ENCODE measurements at places on chromosomes 7 and 10.

GRCh38 chr10:96708456-96708855, 11.9 kb downstream of the PIK3AP1 start:
- DNase-seq: no peak

- no peak for DNase-seq
Measured at GRCh38 chr10:114719311-114719710, 61.2 kb upstream of the ABLIM1 start.

GRCh38 chr10:19778996-19779395, 37.2 kb upstream of the PLXDC2 start:
- DNase-seq: no peak

GRCh38 chr7:133518718-133519117, 265.8 kb downstream of the EXOC4 start:
- no peak for DNase-seq

GRCh38 chr7:5237286-5237685, 45.5 kb upstream of the SLC29A4 start:
- DNase-seq: no peak

GRCh38 chr7:133371616-133372015, 118.7 kb downstream of the EXOC4 start:
- no peak for DNase-seq

DNA sequence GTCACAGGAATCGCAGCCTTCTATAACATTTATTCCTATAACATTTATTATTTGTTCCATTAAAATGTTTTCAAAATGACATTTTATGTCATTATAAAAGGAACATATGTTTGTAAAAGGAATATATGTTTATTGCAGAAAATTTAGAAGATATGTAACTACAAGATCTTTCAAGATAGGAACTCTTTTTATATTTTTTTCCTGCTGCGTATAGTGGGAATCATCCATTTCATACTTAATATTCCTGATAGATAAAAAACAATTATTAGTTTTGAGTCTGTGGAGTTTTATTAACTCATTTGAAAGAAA, 55.6 kb downstream of the CCNY start:
- no peak for DNase-seq

GRCh38 chr10:124646483-124647352, 97.5 kb downstream of the FAM53B start:
- no peak for DNase-seq

GRCh38 chr10:11906714-11907113, 83.6 kb downstream of the PROSER2 start:
- DNase-seq: no peak

DNA sequence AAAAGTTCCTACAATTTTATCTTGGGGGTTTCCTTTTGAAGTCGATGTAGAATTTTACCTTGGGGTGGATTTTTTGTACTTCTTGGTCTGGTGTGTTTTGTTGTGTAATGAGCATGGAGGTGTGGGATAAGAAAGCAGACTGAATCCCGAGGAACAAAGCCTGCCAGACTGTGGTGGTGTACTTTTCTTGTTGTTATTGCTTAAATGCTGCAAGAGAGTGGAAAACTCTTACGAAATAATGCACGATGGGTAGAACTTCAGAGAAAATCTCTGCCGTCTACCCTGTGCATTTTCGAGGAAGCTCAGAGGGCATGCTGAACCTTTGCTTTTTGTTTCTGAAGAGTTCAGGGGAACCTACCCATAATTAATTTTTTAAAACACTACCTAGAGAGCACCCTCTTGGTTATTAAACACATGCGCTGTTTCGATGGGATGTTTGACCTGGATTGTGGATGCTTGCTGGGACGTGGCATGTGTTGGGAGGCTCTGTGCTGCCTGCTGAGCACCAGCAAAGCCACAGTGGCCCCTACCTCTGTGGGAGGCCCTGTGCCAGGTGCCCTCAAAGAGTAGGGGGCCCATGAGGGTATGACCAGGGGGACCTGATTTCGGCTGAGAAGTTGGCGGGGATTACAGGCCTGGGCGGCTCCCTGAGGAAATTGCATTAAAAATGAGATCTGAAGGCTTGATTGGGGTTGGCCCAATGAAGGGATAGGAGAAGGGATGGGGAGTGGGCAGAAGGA, 94.1 kb downstream of the TCF7L2 start:
- DNase-seq: no peak

DNA sequence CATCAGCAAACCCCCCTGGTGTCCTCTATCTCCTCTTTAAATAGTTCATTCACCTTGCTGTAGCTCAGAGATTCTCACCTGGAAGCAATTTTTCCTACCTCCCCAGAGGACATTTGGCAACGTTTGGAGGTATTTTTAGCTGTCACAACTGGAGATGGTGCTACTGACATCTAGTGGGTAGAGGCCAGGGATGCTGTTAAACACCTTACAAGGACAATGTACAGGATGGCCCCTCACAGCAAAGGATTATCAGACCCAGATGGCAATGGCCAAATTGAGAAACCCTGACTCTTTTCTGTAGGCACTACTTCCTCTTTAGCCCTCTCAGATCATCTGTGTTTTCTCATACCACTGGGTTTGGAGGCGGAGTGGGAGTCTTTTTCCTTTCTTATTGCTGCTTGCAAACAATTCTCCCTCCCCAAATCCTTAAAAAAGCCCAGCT, 13.2 kb upstream of the TRA2A start:
- DNase-seq: no peak

DNA sequence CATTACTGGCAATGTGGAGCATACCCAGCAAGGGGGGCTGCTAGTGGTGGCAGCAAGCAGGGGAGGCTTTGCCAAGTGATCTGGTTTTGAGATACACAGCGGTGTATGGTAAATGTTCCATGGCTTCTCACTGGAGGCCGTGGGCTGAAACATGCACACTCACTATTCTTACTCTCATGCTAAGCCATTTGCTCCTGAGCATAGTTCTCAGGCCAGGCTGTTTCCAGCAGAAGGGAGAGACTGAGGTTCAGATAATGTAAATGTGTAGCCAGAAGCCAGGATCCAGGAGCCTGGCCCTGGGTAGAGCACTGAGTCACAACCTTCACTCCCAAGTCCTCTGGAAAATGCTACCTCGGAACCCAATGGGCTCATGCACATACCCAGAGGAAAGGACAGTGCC, 757.9 kb downstream of the GRID1 start:
- no peak for DNase-seq

- DNase-seq: no peak
Measured at GRCh38 chr7:37354656-37355131, 94.0 kb downstream of the ELMO1 start.

DNA sequence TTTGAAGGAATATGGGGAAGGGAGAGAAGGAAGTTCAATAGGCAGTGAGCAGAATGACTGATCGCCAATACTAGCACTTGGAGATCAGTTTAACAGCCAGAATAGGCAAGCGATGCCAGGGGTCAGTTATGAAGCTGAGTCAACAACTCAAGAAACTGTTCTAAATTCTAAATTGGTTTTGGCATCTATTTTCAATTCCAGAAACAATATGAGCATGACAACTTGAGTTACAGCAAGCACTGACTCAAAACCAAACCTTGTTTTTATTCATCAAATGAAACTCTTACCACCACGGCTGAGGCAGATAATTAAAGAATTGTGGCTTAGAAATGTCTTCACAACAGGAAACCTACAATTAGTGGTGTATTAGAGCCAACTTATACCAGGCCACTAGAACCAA, 180.5 kb upstream of the ASAH2 start:
- DNase-seq: peak; percentile 19

GRCh38 chr7:1124164-1124563, 35.8 kb downstream of the ZFAND2A start:
- no peak for DNase-seq

GRCh38 chr7:92255308-92255707, 9.5 kb downstream of the ANKIB1 start:
- no peak for DNase-seq

DNA sequence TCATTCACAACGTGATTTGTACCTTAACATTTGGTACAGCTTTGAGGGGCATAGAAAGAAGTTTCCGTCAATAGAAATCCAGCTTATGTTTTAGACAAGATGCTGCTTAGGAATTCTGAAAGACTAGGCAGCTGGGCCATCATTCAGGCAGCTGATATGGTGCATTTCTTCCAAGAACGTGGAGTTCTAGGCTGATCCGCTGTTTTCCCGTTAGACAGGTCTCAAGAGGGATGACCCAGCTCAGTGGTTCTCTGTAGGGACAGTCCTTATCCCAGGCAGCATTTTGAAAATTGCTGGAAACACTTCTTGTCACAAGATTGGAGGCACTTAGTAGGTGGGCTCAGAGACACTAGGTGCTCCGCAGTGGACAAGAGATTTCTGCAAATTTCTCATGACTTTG, 242.7 kb upstream of the FOXK1 start:
- no peak for DNase-seq

- no peak for DNase-seq
Measured at GRCh38 chr10:129965959-129966358, 1.9 kb upstream of the EBF3 start.

DNA sequence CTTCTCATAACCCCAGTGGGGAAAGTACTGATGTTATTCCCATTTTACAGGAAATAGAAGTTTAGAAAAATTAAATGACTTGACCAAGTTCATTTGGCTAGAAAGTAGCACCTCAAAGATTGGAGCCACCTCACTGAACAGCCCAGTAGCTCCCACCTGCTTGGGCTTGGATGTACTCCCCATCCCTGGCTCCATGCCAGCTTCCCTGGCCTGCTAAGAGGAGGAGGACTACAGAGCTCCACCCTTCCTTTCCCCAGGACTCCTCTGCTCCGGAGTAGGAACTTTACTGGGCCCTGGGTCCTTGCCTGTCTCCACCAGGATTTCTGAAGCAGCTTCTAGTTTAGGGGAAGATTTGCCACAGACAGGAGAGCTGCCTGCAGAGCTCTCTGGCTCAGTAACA, 3.1 kb downstream of the HPS6 start:
- DNase-seq: no peak

DNA sequence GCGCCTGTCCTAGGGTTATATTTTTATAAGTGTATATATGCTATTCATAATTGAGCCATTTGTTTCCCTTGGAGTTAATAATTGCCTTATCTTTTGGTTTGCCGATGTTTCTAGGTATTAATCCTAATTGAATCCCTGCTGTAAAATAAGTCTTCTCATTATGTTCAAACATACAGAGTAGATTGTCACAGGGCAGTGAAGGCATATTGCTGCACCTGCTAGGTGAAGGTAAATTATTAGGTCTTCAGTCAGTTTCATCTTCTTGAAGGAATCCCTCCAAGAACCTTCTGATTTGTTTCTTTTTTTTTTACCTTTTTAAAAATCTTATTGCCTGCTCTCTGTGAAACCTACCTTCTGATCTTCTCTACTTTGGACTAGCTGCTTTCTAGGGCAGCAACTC, 17.9 kb upstream of the AGFG2 start:
- DNase-seq: no peak

DNA sequence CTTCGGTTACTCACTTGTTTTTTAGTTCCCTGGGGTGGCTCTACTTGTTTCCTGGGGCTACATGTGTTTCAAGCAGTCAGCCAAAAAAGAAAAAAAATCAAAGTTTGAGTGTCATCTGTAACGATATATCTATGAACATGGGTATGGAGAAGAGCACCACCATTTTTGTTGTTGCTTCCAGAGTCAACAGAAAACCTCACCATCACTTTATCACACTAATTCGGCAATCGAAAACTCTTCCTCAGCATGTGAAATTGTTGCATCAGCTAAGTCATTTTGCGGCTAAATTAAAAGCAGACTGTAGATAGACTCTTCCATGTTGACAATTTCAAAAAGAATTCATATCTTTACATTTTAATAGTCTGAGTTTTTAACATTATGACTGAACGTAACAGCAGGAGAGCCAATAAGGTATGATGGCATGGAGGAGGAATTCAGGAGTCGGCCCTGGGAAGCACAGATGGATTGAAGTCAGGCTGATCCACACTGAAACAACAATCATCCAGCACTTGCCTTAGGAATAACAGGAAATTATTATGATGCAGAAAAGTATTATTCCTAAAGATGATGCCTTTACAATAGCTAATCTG, 455.7 kb upstream of the KLF6 start:
- DNase-seq: no peak

GRCh38 chr7:517774-518629, 1.6 kb downstream of the PDGFA start:
- DNase-seq: no peak

DNA sequence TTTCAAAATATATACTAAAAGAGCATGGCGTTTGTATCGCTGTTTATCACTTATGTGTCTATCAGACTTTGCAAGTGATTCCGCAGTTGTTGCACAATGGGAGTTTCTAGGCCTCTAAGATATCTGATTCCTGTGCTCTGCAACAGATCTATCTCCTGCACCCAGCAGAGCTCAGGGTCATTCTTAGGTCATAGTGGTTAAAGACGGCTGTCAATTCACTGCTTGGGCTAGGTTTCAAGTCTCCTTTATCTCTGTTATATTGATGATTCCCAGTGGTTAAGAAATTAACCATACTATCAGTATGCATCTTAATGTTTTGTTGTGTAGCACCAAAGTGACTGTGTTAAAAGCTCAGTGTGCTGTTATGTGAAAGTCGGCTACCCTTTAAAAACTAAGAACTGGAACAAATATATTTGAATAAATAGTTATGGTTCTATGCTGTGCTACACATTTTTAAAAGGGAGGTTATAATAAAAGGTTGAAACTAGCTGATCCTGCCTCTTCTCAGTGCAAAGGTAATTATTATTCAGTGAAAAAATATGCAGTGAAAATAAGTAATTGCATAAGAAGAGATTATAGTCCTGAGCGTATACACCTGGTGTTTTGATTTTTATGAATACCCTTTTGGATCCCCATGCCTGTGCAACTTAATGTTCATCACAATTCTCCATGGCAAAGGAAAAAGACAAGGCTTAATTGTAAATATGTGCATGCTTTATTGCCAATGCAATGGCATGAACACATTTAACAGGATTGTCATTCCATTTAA, 24.0 kb downstream of the HOXA1 start:
- DNase-seq: no peak

DNA sequence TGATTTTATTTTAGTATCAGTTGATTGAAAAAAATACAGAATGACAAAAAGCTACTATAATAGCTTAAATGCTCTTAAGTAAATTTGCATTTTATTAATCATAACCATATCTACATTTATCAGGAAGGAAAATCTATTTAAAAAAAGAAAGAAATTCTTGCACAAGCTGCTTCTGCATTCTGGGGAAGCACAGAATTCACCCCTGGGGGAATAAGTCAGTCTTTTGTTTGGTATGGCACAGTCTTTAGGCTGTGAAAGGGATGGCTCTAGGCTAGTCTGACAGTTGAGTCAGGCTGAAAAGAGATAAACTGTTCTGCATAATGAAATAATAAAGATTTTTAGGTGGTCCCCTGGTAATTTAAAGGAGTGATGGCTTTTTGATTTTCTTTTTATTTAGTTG, 37.9 kb downstream of the HTR7 start:
- DNase-seq: no peak

- DNase-seq: no peak
Measured at GRCh38 chr10:103620352-103620740, 126.8 kb downstream of the NEURL1 start.
